ENCODE measurements at places on chromosomes 1 and 21. TPM values are rescaled to one million over a fixed set of nuclear protein-coding genes. Genes with fewer than 3 reads are reported as not detected.

DNA sequence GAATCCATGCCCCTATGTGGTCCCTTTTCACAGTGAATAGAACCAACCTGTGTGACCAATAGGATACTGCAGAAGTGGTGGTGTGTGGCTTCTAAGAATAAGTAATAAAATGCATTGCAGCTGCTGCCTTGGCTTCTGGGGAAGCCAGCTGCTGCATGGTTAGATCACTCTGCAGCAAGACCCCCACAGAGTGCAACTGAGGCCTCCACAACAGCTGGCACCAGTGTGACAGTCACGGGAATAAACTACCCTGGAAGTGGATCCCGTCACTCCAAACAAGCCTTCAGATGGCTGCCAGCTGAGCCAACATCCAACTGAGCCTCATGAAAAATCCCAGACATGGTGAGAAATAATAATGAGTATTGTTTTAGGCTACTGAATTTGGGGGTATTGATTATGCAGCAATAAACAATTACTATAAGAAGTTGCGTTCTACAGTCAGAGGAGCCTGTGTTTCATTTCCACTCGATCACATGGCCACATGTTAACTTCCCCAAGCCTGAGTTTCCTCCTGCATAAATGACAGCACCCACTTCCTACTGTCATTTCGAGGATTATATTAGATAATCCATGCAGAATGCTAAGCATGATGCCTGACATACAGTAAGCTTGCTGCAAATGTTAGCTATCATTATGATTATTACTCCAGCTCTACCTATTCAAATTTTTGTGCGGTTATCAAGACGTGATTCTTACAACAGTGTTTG, 20.8 kb upstream of the COG2 start:
- peaks cover 6% of the 10 kb centered on the region for H3K27me3 ChIP-seq
- H3K36me3 ChIP-seq = no peaks in the 10 kb centered on the region
- DNase-seq = no peak
- no peak overlapping the region for H3K27ac ChIP-seq

DNA sequence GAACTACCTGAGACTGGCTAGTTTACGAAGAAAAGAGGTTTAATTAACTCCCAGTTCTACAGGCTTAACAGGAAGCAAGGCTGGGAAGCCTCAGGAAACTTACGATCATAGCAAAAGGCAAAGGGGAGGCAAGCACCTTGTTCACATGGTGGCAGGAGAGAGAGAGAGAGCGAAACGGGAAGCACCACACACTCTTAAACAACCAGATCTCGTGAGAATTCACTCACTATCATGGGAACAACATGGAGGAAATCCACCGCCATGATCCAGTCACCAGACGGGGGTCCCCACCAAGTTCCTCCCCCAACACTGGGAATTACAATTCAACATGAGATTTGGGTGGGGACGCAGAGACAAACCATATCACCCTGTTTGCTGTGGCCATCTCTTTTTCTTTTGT, 11.8 kb downstream of the MT1HL1 start:
- no peak overlapping the region for H3K27ac ChIP-seq
- H3K36me3 ChIP-seq = no peaks in the 10 kb centered on the region
- H3K4me3 ChIP-seq = no peak overlapping the region

- H3K27ac ChIP-seq = no peak overlapping the region
- H3K36me3 ChIP-seq = no peaks in the 10 kb centered on the region
- H3K4me1 ChIP-seq = no peaks in the 10 kb centered on the region
- no peaks in the 10 kb centered on the region for H3K27me3 ChIP-seq
These were observed 40.4 kb upstream of the GOLT1A start for GRCh38 chr1:204254031-204254661.

GRCh38 chr1:173507205-173507846, 30.2 kb downstream of the PRDX6 start:
- DNase-seq = no peak
- no peak overlapping the region for H3K4me3 ChIP-seq
- no peaks in the 10 kb centered on the region for H3K4me1 ChIP-seq

DNA sequence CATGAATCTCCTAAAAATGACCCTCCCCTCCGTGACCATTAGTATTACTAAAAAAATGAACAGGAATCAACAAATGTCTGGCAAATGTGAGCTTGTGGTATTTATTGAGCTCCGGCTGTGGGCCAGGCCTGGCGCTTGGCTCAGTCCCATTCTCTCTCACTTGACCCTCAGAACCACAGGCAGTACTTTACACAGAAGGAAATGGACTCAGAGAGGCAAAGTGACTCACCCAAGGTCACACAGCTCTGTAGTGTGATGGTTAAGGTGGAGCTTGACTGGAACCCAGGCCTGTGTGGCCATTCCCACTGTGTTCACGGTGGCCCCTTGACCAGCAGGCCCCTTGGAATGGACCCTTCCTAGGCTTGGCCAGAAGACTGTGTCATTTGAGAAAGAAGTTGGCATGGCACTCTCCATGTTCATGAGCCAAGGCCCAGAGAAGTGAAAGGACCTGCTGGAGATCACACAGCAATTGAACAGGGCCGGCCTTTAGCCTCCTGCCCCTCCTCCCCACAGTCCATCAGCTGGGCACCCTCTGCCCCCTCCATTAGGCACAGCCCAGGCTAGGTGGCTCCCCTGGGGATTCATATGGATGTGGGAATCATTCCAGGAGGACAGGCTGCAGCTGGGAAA, 32.1 kb downstream of the FAM151A start:
- H3K4me1 ChIP-seq = no peaks in the 10 kb centered on the region
- H3K27me3 ChIP-seq = no peaks in the 10 kb centered on the region
- no peak overlapping the region for H3K4me3 ChIP-seq
- H3K27ac ChIP-seq = no peak overlapping the region

ALPL gene
- total RNA-seq = not detected

TMEM52 gene
- 0.49 TPM for total RNA-seq

TDRD5 gene
- total RNA-seq = not detected

All from CD4-positive, alpha-beta T cell (primary cell).